NCI-H1105 (cell line): ENCODE measurements at places on chromosomes 5 and 9.

DNA sequence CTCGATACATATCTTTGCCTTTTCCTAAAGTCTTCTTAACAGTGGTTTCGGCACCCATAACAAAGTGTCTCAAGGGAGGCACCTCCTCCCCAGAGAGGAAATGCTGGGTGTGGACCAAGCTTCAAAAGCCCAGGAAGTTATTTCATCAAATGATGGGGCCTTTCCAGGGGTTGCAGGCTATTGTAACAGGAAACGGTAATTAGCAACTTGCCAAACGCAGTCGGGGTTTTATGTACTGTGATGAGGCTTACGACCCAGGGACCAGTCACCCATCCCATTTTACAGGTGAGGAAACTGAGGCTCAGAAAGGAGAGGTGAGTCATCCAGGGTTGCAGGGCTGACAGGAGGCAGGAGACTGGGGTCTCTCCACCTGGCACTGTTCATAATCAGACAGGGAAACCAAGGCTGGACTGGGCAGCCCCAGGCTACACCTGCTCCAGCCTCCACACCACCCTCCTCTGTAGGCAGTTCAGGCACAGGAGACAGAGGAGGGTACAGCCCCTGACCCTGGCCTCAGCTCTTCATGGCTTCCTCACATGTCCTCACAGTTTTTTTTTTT lies 30.0 kb upstream of the SUSD3 start:
- no peak for DNase-seq

DNA sequence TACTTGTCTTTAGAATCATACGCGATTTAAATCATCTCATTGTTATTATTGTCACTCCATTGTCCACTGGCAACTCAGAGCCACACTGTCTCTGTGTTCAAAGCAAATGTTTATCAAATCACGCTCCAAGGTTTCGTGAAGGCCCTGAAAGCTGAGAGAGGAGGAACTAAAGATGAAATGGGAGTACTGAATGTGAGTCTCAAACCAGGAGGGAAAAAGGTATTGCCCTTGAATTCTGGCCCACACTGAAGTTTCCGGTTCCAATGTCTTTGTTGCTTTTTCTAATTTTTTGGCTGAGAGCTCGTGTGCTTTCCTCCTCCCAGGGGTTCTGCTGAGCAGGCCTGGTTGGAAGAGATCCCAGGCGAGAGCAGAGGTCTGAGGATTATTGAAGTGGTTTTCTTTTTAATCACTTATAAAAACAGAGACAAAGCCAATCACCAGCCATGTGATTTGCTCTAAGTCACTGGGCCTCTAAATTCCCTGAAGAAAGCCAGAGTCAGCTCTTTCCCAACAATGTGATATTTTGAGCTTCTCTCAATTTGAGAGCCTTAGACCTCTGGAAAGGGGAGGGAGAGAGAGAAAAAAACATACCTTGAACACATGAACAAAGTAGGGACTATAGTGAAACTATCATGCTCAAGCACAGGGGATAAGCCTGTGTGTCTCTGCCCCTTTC lies 420.8 kb upstream of the GRAMD2B start:
- DNase-seq, result no peak

DNA sequence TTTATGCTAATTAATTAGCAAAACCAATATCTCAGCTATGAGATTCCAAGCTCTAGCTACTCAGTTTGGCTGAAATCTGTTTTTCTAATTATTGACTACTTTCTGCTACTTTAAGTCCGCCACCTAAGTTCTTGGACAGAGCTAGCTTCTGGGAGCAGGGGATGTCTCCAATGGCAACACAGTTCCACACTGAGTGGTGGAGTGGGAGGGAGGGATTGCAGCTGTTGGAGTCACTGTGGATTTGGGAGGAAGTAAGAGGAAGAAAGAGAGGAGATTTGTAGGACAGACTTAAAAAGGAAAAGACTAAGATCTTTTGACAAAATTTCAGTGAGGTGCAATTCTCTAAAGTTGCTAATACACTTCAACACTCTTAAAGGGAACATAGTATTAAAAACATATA lies 450.8 kb downstream of the NFIB start:
- DNase-seq, result no peak

GRCh38 chr5:72234265-72234700 lies 85.8 kb downstream of the MRPS27 start:
- DNase-seq, result no peak

DNA sequence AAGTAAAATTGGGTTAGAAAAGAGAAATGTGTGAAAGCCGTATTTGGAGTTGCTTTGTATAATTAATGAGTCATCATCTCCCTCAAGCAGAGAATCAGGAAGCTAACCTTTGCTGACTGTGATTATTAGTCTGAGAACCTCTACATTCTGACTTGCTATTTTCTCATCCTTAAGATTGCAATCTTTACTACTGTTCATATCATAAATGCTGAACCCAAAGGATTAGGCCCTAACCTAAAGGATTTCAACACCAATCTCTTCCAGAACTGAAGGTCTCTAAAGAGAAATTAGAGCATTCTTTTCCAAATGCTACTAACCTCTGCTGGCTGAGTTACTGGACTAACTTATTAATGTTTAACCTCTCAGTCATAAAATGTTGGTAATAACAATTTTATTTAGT lies 538.1 kb upstream of the MEF2C start:
- DNase-seq, result no peak

DNA sequence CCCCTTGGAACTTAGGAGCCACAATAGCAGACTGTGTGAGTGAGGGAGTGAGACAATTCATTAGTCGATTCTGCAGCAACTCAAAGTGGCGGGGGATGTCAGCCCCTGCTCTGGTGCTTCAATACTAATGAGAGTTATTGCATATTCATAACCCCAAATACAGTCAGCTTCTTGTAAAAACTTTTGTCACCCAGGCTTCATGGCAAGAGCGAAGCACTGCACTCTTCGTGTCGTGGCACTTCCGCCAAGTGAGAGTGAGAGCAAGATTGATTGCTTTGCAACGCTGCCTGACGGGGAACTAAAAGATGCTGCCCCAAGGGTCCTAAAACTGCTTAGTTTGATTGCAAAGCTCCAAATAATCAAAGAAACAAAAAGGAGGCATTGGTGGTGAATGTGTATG lies 150.9 kb downstream of the NR2F1-AS1 start:
- DNase-seq, result no peak

DNA sequence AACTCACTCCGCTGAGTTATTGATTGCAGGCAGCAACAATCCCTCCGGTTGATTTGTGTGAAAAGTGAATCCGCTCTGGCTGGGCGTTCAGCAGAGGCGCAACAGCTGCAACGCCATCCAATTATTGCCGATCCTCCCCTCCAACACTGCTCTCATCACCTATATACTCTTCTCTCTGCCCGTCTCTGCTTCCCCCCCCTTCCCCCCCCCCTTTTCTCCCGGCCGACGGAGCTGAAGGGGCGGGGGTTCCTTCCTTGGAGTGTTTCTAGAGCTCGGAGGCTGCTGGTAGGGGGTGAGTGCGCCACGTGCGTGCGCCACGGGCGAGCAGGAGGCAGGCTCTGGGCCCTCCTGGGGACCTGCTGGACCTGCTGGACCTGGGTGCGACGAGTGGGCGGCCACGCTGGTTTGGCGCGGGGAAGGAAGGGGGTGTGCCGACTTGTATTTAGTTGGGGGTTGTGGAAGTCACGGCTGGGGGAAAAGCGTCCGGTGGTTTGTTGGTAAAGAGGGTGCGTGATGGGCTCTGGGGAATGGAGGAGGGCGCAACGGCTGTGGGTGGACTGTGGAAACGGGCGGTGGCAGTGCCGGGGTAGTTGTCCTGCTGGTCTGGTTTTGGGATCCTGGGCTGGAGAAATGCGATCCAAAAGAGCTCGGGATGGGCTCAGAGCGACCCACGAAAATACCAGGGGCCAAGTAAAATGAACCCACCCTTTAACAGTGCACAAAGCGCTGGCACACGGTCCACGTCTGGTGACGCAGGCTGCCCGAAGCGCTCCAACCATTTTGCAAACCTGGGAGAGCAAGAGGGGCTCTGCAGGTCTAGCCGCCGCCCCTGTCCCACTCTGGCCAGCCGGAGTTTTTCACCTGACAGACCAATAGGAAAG lies 6.4 kb upstream of the MEF2C start:
- DNase-seq, result no peak

- DNase-seq, result no peak
Observed at GRCh38 chr5:36657563-36657995, 51.2 kb downstream of the SLC1A3 start.

DNA sequence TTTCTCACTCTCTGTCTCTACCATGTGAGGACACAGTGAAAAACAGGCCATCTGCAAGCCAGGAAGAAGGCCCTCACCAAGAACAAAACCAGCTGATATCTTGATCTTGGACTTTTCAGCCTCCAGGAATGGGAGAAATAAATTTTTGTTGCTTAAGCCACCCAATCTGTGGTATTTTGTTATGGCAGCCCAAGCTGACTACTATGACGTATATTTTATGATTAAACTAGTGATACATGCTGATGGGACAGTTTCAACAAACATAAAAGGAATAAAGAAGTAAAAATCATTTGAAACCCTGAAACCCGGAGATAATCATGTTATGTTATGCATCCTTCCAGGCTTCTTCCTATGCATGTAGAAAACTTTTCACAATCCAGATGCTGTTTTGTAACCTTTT lies 71.5 kb upstream of the ERBIN start:
- no peak for DNase-seq

GRCh38 chr5:160061770-160062169 lies 52.8 kb downstream of the TTC1 start:
- DNase-seq, result no peak

DNA sequence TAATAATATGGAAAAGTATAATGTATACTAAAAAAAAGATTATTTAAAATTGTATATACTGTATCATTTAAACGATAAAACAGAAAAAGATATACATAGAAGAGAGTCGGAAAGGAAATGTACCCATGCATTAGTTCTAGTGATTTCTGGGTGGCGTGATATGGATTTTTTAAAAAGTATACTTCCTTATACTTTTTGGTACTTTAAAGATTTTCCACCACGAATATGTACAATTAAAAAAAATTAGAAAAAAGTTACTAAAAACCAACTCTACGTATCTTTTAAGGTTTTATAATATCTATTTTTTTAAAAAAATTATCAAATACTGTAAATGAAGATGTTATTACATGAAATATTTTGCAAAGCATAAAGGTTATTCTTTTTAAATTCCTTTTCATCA lies 12.3 kb downstream of the PHF19 start:
- no peak for DNase-seq

DNA sequence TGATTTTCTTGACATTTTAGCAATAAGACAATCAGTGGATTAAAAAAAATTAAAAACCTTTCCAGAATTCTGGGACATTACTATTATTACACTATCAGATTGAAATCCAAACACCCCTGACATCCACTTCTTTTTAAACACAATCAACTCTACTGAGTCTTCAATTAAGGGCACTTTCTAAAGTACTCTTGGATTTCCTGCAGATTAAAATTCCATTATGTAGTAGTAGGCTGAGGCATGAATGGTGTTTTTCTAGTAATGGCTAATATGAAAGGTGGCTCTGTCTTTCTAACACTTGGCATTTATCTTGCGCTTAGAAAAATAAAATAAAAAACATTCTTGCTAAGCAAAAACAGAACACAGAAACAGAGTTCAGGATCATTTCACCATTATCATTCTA lies 107.8 kb downstream of the OXCT1 start:
- DNase-seq, result no peak

DNA sequence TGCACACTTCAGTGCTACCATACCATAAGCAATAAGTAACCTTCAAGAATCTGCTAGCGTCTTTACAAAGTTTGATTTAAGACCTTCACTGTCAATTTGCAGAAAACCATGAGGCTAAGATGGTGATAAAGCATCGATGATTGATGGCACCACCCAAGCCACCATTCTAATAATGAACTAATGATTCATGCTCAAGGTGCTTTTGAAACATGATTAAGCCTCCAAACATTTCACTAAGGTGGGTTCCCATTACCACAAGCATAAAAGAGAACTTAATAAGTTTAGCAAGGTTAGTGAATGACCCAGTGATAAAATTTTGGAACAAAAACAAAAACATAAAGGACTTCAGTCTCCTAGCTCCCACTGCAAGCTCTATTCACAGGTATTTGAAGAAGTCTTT lies 214.7 kb downstream of the FBXL17 start:
- DNase-seq, result no peak

- DNase-seq, result no peak
Observed at GRCh38 chr9:98860871-98861293, 53.4 kb downstream of the GALNT12 start.

GRCh38 chr5:95808013-95808685 lies 14.4 kb downstream of the GLRX start:
- no peak for DNase-seq

DNA sequence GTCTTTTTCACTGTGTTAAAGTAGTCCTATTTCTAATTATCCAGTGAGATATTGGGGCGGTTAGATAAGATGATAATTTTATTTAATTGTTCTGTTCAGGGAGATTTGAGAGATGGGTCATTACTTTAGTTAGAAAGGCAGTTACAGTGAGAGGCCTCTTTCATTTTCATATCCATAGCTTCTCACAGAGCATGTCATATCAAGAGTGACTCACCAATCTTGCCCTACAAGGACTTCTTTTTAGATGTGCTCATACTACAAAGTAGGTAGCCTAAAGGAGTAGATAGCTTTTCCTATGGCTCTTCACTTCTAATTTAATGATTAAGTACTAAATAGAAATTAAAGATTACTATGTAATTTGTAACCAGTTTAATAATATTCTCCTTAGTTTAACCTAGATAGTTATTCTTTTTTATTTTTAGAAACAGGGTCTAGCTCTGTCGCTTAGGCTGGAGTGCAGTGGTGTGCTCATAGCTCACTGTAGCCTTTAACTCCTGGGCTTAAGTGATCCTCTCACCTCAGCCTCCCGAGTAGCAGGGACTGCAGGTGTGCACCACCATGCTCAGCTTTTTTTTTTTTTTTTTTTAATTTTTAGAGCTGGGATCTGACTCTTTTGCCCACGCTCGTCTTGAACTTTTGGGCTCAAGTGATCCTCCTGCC lies 71.0 kb downstream of the FER start:
- DNase-seq, result no peak
